ENCODE measurements at places on chromosomes 16 and 17.

DNA sequence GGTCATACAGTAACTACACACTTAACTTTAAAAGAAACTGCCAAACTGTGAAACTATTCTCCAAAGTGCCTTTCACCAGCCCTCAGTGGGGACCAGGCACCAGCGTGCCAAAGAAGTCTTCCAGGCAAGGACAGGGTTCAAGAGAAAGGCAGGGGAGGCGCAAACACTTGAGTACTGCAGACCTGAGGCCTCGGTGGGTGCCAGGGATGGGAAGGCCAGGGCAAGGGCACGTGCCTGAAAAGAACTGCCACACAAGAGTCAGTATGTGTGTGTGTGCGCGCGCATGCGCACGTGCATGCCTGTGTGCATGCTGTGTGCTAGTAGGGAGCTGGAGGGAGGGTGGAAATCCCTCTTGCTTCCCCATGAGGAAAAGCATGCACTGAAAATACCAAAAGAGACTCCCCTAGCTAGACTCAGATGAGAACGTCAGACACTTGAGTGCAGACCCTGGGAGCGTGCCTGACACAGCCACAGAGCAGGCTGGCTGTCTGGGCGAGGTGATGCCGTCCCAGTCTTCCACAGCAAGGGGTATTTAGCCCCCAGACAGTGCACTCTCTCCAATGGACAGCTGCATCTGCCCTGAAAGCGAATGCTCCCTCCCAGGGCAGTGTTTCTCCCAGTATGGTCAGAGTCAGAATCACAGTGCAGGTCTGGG is 40.1 kb upstream of the GSG1L start:
- no peak for DNase-seq

DNA sequence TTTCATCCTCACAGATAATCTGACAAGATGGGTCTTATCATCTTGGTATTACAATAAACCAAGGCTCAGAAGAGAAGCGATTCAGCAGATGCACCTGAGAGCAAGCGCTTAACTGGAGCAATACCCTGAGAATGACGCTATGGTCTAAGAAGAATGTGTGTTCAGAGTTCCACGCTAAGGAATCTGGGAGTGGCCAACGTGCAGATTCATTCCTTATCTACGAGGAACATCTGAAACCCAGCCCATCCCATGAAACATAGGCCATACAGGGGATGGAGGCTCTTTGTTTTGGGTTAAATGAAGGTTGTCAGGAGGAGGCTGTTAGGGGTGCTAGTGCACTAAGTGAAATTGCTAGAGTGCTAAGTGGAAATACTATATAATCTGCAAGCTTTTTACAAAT is 28.5 kb upstream of the KDM8 start:
- no peak for DNase-seq

- DNase-seq, result no peak
Measured at GRCh38 chr16:84331998-84332780, 36.1 kb upstream of the ATP2C2 start.

- no peak for DNase-seq
Measured at GRCh38 chr16:23642246-23642774, 1.0 kb downstream of the DCTN5 start.

DNA sequence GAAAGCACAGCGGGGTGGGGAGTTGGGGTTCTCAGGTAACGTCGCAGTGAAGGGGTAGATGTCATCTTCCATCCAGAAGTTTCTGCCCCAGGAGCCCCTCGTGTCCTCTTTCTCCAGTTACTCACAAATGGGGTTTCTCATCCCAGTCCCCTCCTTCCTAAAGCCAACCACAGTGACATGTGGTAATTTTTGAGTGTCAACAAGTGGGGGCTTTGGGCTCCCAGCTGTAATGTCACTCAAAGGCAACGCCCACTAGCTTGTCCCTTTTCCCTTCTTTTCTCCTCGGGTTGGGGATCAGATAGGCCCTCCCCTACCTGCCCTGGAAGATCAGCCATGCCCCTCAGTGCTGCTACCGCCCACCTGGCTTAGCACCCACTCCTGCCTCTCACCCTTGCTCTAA is 14.4 kb downstream of the IRX5 start:
- no peak for DNase-seq

GRCh38 chr16:81443688-81444447 is 740 bp upstream of the CMIP start:
- peak; percentile 72 for DNase-seq

DNA sequence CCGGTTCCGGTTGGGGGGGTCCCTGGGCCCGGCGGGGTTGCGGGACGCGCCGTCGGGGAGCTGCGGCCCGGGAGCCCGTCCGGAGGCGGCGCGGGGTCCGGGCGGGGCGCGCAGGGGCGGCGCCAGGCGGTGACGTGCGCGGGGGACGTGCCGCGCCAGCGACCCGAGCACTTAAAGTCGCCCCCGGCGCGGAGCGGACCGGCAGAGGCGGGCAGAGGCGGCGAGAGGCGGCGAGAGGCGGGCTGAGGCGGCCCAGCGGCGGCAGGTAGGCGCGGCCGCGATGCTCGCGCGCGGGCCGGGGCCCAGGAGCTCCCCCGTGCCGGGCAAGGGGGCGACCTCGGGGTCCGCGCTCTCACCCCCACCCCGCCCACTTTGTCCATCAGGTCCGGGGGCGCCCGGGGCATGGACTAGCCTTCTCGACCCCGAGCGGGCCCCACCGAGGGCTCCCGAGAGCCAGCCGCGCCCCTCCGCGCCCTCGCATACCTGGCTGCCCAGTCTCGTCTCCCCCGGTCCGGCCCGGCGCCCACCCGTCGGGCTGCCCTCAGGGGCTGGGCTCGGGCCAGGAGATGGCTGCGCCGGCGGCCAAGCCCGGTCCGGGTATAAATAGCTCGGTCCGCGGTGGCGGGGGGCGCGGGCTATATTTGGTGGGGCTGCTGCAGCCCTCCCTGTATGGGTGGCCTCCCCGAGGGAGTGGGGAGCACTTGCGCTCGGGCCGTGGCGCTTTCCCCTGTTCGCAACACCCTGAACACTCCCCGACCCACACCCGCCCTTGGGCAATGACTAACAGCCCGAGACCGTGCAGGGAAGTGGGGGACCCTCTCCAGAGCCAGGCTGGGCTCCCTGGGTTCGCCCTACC is at the start of gene SLC16A3:
SLC16A3 (plus strand) TSS at position 201 of the 856 bp plus-strand sequence. CDS start 6,967 bp downstream, outside the sequence.
- DNase-seq, result peak; percentile 70

DNA sequence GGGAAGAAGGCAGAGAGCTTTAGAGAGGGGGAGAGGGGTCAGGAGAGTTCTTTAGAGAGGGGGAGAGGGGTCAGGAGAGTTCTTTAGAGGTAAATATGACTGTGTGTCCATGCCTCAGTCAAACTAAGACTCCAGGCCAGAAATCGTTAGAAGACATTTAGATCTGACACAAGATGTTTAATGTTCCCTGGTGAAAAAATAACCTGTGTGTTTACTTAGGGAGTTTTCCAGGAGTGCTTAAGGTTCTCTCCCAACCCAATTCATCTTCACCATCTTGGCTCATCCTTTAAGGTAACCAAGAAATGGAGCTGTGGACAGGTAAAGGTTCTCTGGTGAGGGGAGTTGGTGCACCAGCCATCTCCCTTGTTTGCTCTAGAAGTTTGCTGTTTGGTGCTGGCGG is 9.8 kb downstream of the CBX4 start:
- no peak for DNase-seq

GRCh38 chr16:58732545-58733247 is 1.4 kb downstream of the GOT2 start:
- DNase-seq, result peak; percentile 8

GRCh38 chr17:78997231-78997741 is 12.3 kb downstream of the CANT1 start:
- no peak for DNase-seq

DNA sequence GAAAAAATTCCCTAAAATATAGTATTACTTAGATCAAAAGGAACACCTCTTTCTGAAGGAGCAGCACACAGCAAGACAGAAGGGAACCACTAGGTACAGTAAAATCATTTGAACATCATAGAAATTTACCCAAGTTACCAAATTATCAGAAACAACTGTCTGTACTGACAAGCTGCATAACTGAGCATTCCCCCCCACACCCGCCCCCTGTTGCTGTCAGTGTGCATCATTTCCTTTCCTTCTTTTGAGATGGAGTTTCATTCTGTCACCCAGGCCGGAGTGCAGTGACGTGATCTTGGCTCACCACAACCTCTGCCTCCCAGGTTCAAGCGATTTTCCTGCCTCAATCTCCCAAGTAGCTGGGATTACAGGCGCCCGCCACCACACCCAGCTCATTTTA is 120.7 kb downstream of the TRIM37 start:
- DNase-seq, result no peak

DNA sequence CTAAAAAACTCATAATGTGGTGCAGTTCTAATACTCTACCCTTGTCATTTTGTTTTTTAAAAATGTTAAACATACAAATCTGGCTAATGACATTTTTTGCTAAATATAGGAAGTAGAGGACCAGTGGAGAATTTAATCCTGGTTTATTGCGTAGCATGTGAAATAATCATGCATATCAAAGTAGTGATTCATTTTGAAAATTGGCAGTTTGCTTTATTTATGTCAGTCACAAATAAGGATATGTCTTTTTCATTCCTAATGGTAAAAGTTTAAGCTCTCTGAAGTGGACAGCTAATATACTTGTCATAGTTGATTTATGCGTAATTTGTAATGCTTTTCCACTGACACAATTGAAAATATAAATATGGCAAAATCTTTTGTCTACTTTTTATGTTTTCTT is 224.2 kb downstream of the BCAS3 start:
- no peak for DNase-seq

All from eye (tissue), 1 donor.